Activated CD4-positive, alpha-beta T cell treated with anti-CD3 and anti-CD28 coated beads, Interleukin-10, Interleukin-2, amounts not matched to agents 100 ng/mL and 50 ng/mL, durations not matched to agents 16 hours and 8 hours (primary cell): ENCODE measurements at places on chromosomes 6 and 20.

DNA sequence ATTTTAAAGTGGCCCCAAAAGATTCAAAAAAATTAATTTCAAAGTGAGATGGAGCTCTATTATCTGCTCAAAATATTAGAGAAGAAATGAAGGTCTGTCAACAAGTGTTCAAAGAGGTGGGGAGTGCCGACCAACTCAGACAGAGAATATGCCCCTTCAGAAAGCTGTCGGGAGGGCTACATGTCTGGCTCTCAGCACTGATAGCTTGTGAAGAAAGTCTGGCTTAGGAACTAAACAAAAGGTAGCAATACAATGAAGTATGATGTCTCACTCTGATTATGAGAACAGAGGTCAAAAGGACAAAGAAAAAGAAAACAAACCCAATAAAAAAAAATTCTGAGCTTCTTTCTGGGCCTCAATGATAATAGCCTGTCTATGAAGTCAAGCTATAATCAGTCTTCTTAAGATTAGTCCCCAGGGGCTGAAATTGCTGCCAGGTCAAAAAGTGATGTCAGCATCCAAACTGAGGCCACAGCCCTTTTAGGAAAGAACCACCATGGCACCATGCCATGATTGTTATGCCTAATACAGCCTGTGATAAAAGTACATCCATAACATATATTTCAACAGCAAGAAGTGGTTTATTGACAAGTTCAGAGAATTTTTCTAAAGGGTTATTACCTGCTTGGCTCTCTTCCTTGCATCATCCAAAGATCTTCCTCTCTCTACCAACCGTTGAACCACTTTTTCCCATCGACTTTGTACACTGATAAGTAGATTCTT is 150.9 kb downstream of the DST start:
- no peak for DNase-seq

DNA sequence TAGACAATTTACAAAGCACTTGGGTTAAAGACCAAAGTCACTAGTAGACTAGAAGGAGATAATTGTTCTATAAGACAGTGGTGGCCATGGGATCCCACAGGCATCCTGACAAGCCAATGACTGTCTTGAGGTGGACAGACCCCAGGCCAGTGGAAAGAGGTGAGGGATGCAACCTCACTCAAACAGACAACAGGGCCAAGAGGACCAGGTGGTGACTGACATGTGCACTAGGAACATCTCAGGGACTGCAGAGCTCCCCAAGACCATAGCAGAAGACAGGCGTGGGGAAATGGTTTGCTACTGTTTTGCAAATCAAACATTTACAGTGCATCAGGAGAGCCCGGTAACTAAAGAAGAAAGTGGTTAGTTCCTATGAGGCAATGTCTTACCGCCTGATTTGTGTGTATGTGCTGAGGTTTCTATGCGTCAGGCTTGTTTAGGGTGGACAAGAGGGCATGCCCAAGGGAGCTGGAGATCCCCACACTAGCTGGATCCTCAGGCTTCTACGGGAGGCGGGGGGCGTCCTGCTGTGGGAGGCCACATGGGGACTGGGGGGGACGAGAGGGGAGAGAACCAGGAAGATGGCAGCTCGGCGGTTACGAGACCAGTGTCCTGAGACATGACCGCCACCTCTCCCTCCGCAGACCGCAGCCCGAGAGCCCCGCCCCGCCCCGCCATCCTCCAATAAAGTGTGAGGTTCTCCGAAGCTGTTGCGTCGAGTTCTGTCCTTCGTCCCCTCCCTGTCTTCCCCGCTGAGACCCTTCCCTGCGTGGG is 623 bp upstream of the MRPS26 start:
- no peak for DNase-seq

- DNase-seq: no peak
Observed at GRCh38 chr6:29981211-29981812, 39.0 kb downstream of the HLA-A start.

DNA sequence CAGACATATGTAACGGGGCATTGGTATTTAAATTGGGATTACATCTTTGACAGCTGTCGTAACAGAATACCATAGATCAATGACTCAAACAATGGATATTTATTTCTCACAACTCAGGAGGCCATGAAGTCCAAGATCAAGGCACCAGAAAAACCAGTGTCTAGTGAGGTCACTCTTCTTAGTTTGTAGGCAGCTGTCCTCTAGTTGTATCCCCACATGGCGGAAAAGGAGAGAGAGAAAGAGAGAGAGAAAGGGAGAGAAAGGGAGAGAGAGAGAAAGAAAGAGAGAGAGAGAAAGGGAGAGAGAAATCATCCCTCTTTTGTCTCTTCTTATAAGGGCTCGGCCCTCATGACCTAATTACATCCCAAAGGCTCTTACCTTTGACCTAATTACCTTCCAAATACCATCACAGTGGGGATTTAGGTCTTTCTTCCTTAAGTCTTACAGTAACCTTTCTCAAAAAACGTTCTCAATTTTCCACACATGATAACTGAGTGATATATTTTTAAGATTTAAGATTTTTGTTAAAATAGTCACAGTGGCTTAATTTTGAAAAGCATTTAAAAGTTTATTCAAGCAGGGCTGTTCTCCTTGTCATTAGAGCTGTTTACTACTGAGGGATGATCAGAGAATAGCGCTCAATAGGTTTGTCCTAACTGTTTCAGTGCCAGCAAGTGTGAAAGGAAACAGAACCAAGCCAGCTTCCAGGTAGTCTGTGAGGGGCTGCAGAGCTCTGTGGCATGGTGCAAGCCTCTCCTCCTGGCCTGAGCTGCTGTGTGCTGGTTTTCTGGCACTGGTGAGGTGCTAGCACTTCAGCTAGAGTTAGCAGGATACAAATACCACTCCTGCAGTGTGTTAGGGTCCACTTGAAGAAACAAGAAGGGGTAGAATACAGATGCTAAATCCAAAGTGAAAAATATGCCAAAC is 79.0 kb downstream of the IMPG1 start:
- no peak for DNase-seq

- DNase-seq: peak; percentile 84
Observed at GRCh38 chr20:438571-439469, 23.5 kb downstream of the TBC1D20 start.

- no peak for DNase-seq
Observed at GRCh38 chr6:98054453-98054852, 771.4 kb upstream of the MMS22L start.

DNA sequence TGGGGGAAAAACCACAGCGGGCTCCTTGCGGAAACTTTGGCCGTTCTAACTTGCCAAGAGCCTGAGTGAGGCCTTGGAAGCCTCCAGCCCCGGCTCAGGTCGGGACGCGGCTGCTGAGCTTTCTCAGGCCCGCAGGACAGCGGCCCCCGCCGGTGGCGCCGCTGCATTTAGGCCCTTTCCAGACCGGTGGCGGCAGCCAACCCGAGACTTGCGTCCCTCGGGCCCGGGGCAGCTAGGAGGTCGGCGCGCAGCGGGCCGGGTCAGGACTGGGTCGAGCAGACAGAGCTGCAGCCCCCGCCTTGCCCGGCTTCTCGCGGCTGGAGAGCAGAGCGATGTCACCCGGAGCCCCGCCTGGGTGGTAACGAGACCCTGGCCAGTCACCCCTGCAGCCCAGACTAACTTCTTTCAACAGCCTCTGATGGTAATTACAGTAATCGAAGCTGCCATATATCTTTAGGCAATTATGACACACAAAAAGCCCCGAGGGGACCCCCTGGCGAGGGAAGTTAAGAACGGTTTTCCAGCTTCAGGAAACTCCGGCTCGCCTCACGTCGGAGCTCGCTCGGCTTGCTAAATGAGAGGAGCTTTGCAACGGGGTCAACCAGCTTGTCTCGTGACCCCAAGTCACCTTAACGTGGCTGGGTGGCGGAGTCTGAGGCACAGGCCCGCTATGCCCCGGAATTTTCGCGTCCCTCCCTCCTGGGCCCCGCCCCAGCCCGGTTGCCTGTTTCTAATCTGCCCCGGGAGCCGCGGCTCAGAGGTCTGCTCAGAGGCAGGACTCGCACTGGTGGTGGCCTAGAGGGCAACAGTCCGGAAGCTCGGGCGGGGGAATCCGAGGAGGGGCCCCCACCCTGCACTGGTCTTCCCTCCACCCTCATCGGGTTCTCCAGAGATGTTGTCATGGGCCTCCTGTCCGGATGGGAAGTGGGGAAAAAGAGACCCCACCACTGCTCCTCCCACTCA is 3.0 kb downstream of the NR2E1 start:
- no peak for DNase-seq

DNA sequence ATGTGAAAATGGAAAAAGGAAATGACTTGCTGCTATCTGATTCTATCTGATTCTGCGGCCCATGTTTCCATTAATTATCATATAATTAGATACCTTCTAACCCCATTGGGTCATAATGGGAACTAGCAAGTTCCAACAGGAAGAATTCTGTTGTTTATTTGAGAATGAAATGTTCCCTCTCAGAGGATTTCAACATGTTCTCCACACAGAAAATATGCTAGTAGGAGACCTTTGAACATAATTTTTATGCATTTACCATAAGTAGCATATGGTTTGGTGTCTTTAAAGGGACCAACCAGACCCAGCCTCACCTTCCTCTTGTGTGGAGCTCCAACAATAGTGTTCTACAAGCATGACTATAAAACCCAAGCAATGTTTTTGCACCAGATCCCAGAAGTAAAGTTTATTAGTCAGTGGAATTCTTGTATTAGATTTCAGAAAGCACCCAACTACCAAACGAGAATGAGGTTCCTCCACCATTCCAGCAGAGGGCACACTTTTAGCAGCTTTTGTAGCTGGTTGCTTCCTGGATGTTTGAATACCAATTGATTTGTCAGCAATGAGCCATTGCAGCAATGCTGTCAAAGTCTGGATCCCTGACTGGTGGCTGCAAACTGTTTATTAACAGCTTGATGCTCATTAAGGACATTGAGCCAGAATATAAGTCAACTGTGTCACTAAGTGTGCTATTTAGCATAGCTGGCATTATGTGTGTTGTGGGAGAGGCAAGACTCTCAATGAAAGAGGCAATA is 143.6 kb upstream of the GJE1 start:
- DNase-seq: peak; percentile 64

GRCh38 chr6:2181567-2181966 is 63.8 kb downstream of the GMDS start:
- no peak for DNase-seq

DNA sequence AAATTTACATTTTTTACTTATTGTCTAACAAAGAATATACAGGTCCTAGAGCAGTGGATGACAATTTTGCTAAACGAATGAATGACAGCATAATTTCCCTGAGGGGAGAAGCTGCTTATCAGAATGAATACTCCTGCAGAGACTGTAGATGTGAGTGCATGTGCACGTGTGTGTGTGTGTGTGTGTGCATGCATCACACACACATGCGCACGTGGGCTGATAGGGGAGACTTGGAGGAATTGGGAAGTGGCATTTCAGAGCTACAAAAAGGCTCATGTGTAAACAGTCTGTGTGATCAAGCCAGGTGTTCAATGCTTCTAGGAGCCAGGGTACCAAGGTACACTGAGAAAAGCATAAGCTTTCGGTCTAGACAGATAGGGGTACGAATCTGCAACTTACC is 93.5 kb upstream of the SASH1 start:
- DNase-seq: no peak

- DNase-seq: no peak
Observed at GRCh38 chr6:63839485-63839884, 203.9 kb downstream of the PHF3 start.

DNA sequence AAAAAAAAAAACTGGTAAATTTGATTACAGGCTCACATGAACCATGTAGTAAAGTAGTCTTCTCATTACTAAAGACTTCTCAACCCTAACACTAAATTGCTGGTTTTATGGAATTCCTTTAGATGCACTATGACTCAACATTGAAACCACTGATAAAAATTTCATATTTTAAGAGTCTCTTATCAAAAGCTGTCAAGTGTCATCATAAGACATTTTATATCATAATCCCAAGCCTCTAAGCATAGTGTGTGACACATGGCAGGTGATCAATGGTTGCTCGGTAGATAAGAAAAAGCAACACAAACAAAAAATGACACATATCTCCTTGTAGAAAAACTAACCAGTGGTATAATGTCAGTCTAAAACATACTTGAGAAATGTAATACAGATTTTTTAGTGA is 258.4 kb downstream of the RNGTT start:
- DNase-seq: no peak

- DNase-seq: no peak
Observed at GRCh38 chr20:8094415-8094818, 37.6 kb upstream of the PLCB1 start.

GRCh38 chr6:15150207-15150606 is 95.7 kb upstream of the JARID2 start:
- DNase-seq: no peak

DNA sequence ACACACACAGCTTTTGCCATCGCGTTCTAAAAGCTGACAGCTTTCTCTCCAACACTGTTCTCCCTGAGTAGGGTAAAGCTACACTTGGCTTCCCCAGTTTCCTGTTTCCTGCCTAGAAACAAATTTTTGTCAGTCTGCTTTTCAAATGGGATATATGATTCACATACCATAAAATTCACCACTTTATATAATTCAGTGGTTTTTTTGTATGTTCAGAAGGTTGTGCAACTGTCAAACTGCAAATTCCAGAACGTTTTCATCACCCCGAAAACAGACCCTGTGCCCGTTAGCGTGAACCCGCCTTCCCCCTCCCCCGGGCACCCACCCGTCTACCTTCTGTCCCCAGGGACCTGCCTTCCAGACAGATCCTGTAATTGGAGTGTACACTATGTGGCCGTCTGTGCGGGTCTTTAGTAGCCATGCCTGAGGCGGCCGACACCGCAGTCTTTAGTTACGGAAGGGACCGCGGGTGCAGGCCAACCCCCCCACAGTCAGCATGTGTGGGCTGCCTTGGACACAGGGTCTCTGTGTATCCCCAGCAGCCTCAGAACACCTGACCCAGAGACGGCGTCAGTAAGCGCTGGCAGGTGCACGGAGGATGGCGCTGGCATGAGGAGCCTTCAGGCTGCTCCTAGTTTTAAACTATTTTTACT is 16.6 kb downstream of the HRH3 start:
- DNase-seq: no peak

DNA sequence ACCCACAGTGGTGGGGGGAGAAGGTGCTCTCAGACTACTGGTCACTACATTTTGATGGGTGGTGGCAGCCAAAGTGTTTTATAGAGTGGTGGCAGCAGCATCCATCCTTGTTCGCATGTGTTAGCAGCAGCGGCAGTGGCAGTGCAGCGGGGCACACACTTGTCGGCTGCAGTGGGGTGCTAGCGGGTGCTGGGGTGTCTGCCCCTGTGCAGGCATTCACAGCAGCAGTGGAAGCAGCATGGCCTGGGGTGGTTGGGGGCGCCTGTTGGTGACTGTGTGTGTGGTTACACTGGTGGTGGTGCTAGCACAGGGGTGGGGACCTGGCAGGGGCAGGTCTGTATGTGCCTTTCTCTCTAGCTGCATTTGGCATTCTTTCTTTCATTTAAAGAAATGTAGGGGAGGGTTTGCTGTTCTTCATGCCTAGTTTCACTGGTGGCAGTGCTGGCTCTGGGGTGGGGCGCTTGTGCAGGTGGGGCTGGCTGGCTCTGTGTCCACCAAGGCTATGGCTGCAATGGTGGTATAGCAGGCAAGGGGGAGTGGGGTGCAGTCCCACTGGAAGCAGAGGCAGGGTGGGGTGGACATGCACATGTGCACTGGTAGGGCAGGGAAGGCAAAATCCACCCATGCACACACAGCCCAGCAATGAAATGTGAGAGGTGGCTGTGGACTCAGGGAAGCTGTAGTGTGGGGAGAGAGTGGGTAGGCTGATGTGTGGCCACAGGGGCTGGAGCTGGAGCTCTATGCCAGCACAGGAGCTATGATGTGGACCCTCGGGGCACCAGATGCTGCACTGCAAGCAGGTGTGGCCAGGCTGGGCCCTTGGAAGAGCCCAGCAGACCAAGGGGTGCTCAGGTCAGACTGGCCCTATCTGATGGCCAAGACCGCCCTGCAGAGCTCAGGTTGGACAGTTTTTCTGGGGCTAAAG is 173.3 kb downstream of the PRDM13 start:
- no peak for DNase-seq
